Karpas-422 (cell line): ENCODE measurements at places on chromosomes 11 and 22. TPM values are rescaled to one million over a fixed set of nuclear protein-coding genes. Genes with fewer than 3 reads are reported as not detected.
A peak's percentile ranks its signal among the peaks of the same experiment; 100 is the strongest.

DNA sequence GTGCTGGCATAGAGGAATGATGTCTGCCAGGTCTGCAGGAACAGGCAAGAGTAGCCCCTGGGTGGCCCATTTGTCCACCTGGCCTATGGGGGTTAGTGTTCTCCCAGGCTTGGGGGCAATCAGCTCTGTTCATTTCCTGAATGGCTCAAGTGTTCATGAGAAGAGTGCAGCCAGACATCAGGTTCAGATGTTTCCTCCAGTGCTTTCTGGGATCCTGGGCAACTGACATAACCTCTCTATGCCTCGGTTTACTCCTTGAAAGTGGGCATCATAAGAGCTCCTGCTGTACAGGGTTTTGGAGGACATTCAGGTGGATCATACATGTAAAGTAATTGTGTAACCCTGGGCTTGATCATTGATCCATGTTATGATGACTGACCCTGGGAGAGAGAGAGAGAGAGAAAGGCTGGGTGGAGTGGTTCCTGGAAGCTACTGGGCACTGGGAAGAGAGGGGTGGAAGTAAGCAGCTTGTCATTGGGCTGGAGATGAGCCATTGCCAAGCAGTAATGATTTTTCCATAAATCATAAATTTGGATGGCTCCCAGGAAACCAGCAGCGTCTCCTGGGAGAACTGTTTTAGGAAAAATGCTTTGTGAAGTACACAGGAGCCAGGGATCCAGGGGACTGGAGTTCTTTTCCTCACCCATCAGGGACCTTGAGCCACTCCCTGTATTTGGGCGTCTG is 30.2 kb upstream of the ACCSL start:
- no peak for DNase-seq

GRCh38 chr11:134657631-134658030 is 245.6 kb upstream of the B3GAT1 start:
- no peak for DNase-seq

CCDC116 gene
- 0.11 and 1.3 TPM in 2 replicates for total RNA-seq

DNA sequence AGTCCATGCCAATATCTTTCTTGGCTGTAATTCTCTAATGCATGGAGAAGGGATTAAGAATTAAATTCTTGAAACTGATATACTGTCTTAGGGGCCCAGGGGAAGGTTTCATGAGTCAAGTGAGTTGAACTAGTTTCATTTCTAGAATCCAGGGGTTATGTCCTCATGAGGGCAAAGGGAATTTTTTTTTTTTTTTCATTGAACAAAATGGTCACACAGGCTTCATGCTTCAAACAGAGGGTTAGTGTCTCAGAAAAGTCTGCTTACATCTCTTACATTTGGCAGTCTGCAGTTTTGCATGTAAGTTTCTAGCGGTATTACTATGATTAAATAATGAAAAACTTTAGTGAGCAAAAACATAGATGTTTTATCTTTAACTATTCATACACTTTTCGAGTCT is 32.9 kb downstream of the PPME1 start:
- DNase-seq: no peak

GRCh38 chr11:133082453-133082781 is 449.9 kb downstream of the OPCML start:
- no peak for DNase-seq

- no peak for DNase-seq
Observed at GRCh38 chr11:10581481-10582019, 13.1 kb upstream of the LYVE1 start.

GRCh38 chr11:120682332-120682649 is 170.7 kb downstream of the GRIK4 start:
- no peak for DNase-seq

CASP4 gene
- 23.4 and 44.7 TPM in 2 replicates for total RNA-seq

MYBPC3 gene
- total RNA-seq: 0.67 and 0.72 TPM in 2 replicates

DNA sequence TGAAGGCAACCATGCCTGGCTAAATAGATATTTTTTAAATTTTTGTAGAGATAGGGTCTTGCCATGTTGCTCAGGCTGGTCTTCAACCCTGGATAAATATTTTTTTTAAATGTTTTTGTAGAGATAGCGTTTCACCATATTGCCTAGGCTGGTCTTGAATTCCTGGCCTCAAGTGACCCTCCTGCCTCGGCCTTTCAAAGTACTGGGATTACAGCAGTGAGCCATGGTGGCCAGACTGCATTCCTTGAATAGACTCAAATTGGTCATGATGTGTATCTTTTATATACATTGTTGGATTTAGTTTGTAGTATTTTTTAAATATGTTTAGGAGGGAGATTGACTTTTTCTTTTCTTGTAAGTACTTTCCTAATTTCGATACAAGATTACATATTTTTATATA is 325.7 kb upstream of the C11orf87 start:
- DNase-seq: no peak

DNA sequence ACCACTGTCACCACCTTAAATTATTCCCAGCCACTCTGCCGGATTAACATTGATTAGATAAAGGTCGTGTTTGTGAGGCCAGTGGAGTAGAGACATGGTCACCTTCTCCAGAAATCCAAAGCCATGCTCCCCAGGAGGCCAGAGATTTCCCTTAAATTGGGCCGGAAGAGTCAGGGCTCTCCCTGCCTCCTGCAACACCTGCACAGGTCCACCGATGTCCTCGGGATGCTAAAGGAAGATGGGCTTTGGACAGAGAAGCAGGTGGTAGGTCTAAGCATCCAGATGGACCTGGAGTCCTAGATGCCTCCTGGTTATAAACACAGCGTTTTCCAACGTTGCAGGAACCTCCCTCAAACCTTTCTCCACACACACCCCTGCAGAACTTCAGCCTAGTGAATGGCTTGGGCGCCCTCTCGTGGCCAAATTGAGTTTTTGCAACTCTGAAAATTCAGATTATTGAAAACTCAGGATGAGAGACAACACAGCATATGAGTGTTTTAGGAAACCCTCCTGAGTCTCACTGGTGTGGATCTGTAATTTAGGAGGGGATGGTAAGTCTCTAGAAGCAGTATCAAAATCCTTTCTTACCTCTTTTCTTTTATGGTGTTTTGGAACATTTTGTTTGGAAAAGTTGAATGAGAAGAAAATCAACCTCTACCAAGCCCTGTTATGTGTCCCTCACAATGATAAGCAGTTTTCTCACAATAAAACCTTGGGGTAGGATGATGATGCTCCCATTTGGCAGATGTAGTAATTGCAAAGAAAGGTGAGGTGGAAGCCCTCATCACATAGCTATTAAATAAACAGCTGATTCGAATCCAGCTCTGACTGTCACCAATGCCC is 109.6 kb downstream of the RRAS2 start:
- DNase-seq: peak; percentile 78
